CD8-positive, alpha-beta memory T cell (primary cell): ENCODE measurements at places on chromosomes 6 and 20.

DNA sequence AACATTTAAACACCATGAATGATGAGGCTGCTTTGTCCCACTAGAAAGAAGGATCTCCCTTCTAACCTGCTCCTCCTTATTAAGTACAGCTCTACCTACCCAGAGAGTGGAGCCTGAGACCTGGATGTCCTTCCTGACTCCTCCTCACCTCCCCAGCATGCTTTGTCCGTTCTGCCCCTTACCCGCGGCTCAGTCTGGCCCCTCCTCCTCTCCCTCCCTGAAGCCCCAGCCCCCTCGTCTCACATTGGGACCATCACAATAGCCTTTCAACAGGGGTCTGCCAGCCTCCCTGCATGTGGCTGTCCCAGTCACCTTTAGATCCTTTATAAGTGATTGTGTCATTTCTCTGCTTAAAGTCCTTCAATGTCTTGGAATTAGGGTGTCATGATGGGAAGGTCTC lies 72.5 kb downstream of the DZANK1 start:
- DNase-seq: no peak

DNA sequence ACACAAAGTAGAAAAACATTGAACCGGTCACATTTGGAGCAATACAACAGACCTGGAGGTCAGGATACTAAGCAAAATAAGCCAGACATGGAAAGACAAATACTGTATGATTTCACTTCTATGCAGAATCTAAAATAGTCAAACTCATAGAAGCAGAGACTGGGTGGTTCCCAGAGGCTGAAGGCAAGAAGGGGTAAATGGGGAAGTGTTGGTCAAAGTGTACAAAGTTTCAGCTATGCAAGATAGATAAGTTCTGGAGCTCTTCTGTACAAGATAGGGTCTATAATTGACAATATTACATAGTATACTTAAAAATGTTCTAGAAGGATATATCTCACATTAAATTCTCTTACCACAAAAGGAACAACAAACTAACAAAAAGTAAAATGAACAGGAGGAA lies 70.3 kb downstream of the TMEM244 start:
- DNase-seq: no peak

- no peak for DNase-seq
Measured at GRCh38 chr6:138572167-138572875, 73.0 kb upstream of the NHSL1 start.

- DNase-seq: no peak
Measured at GRCh38 chr6:148223424-148223842, 119.2 kb upstream of the SASH1 start.

DNA sequence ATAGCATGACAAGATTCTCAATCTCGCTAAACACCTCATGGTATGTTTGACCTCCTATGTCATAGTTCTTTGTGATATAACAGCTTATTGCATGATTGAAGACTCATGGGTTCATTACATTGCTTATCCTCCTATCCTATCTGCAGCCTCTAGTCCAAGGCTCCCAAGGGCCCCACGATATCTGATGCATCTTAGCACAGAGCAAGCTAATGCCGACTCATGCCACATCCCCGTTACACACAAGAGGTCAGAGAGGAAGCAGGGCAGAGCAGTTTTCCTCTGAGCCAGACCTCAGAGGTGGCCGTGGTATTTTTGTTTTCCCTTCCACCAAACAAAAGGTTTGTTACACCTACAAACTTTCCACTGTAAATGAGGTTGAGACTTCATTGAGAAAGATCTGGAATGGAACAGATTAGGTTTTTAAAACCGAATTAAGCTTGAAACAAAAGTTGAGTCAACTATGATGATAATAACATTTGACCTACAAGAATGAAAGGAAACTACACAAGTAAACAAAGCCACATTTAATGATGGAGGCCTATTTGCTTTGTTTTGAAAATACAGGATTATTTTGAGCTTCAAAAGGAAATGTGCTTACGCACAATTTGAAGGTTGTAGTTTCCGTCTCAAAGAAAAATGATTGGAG lies 133.9 kb upstream of the MYLIP start:
- DNase-seq: no peak

GRCh38 chr6:168218785-168219566 lies 100.6 kb downstream of the DACT2 start:
- DNase-seq: no peak

DNA sequence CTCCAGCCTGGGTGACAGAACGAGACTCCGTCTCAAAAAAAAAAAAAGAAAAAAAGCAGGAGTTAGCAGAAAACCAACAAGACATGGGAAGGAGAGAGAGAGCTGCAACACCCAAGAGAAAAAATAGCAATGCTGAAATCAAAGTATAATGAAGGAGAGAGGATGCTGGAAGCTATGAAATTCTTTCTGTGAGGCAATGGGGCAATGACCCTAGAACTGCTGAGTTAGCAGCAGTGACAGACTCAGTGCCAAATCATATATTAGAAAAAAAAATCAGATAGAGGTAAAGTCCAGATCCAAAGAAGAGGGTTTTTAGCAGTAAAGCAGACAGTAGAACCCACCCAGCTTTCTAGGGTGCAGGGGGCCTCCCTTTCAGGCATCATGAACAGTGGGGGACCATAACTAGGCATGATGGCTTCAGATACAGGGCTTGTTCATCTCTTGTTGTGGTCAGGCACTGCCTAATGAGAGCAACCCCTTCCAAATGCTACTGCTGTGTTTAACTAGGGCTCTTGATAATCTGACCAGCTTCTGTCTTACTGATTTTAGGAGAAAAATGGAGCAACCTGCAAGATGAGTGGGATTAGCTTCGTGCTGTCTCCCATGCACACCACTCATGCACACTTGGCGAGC lies 26.9 kb downstream of the SLC17A2 start:
- no peak for DNase-seq

DNA sequence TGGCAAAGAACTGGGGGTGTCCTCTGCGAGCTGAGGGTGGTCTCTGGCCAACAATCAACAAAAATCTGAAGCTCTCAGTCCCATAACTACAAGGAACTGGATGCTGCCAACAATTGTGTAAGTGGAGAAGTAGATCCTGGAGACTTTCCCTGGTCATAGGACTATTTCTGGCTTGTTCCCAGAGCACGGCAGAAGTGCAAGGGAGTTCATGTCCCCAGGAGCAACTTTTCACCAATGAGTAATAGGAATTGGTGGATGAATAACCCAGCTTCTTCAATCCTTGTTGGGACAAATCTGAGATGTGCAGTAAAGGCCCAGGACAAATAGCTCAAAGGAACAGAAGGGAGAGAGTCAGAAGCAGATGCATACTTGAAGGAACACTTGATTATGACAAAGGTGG lies 95.5 kb downstream of the QRSL1 start:
- no peak for DNase-seq

DNA sequence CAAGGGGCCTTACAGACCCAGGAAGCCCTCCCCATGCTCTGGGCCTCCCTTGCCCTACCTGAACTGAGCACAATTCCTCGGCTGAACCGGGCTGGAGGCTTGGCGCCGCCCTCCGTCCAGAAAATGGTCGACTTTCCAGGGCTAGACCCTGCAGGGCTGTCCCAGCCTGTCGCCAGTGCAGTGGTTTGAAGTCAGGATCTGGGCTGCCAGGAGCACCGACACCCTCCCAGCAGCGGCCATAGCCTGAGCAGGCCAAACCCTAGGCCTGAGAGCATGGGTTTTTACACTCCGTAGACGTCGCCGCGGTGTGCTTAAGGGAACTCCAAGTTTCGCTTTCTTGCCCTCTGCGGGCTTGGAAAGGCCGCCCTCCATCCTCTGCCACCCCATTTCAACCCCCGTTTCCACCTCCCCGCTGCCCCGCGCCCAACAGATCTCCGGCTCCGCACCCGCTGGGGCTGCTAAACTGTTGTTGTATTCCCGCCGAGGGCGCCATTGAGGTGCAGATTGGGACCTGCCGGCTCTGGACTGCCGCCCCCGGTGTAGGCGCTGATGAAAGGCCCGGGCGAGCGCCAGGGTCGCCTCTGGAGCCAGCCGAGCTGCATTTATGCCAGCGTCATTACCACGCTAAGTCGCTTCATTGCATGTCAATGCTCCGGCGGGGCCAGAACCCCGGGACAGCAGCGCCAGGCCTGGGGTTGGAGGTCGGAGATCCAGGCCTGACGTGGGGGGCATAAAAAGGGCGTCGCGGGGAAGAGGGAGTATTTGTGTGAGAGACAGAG lies 2.2 kb upstream of the TFAP2A start:
- DNase-seq: no peak

DNA sequence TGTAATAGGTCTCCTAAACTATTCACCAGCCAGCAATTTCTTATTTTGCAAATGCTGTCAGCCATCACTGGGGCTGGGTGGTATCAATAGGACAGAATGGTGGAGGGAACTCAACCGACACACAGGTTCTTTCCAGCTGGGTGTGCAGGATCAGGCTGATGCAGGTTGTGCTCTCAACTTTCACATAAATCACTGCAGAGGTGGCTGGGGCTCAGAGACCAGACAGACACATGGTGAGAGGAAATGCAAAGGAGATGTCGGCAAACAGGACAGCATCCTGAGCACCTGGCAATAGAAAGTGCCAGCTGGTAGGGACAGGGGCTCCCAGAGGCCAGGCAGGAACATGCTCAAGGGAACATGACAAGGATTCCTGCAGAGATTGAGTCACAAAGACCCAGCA lies 254.9 kb downstream of the SOD2 start:
- no peak for DNase-seq

DNA sequence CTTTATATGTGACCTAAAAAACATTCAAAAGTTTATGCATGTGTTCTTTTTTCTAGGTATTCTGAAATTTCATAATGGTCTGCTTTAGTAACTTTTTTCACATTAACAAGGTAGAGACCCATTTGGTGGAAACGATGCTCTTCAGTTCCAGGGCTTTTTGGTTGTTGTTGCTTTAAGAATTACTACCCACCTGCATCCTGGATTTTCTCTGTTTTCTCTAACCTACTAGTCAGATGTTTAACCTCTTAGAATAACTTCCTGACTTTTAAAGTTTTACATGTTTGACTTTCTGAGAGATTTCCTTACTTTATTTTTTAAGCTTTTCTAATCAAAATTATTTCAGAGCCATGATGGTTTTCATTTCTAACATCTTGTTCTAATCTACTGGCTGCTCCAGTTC lies 14.9 kb downstream of the TULP4 start:
- DNase-seq: no peak

DNA sequence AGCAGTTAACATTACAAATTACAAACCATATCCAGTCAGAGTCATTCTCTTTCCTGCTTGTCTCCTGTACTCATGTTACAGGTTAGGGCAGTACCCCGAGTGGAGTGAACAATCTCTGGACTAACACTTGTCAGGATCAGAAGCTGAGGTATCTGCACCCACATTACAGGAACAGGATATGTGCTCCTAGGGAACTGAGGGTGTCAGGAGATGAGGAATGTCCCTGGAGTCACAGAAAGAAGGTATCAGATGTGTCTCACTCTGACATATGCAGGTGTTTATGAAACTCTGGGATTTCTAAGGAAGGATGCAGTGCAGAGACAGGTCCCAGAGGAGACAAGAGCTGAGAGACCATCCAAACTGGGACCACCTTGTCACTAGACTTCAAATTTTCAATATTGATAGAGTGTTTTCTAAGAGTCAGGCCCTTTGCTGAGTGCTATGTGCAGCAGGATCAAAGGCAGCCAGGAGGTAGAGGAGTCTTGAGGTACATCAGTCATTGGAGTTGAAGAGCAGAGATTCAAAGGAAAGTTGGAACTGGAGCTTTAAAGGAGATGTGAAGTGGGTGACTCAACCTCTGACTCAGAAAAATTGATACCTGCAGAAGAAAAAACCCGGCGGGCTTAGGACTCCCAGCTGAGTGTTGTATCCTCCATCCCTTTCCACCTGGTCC lies 12.6 kb downstream of the HLA-DPB1 start:
- DNase-seq: no peak

GRCh38 chr6:72132427-72132826 lies 246.1 kb downstream of the RIMS1 start:
- no peak for DNase-seq

GRCh38 chr6:83185096-83185495 lies 8.0 kb downstream of the PGM3 start:
- no peak for DNase-seq

DNA sequence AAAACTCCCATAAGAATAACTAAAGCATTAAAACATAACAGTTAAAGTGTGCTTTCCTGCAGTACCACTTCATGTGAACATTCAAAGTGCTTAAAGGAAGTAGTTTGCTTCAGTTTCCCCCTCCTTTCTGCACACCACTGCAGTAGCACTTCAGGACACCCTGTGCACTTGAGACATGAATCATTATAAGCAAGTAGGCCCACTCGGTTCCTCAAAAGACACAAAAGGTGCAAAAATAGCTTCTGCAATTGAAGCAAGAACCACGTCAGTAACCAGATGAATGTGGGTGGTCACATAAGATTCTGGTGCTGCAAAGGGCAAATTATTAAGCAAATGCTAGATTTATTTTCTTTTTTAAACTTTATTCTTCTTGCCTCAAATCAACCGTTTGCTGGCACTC lies 160.6 kb downstream of the HIVEP2 start:
- DNase-seq: no peak

GRCh38 chr6:117559299-117559698 lies 43.0 kb downstream of the GOPC start:
- DNase-seq: no peak

- DNase-seq: no peak
Measured at GRCh38 chr20:57190536-57191264, 75.7 kb downstream of the BMP7 start.

GRCh38 chr6:123580331-123580730 lies 56.4 kb downstream of the TRDN start:
- no peak for DNase-seq

DNA sequence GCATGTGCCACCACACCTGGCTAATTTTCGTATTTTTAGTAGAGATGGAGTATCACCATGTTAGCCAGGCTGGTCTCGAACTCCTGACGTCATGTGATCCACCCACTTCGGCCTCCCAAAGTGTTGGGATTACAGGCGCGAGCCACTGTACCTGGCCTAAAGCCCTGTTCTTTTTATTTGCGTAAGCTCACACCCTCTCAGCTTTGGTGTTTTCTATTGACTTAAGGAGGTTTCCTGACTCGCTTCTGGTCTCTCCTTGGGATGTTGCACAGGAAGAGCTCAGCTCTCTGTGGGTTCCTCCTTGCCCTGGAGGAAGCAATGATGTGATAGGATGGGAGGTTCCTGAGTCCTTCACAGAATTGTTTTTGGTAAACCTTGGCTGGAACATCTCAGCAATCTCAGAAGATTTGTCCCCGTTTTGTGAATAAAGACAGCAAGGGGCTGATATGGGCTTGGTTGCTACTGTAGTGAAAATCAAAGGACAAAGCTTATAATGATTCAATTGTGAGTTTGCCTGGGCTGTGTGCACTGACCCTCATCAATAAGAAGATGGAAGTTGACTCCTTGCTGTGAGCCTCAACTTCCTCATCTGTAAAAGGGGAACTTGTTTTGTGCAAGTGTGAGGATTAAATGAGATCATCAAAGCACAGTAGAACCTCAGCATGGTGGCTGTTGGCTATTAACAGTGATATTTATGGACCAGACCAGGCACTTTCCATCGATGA lies 27.0 kb downstream of the TOX2 start:
- DNase-seq: no peak

- no peak for DNase-seq
Measured at GRCh38 chr20:32302507-32302872, 25.0 kb downstream of the KIF3B start.

DNA sequence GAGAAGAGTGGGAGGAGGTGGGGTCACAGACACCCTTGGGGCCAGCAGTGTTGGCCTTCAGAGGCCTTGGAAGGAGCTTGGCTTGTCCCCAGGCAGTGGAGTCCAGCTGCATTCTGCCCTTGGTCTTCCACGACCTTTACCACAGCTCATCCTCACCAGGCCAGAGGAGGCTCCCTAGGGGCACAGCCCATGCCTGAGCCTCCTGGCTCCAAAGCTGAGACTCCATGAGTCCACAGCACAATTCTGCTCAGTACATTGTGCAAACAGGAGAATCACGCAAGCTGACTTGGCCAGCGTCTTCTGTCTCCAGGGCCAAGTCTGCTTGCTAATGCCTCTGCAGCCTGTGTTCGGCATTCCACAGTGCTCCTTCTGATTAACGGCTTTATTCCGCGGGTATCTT lies 337.2 kb downstream of the SMOC2 start:
- no peak for DNase-seq
